GM19239 (cell line): ENCODE measurements at places on chromosomes 6 and 20.

- no peak for DNase-seq
Observed at GRCh38 chr6:5997420-5997987, 9.2 kb downstream of the NRN1 start.

DNA sequence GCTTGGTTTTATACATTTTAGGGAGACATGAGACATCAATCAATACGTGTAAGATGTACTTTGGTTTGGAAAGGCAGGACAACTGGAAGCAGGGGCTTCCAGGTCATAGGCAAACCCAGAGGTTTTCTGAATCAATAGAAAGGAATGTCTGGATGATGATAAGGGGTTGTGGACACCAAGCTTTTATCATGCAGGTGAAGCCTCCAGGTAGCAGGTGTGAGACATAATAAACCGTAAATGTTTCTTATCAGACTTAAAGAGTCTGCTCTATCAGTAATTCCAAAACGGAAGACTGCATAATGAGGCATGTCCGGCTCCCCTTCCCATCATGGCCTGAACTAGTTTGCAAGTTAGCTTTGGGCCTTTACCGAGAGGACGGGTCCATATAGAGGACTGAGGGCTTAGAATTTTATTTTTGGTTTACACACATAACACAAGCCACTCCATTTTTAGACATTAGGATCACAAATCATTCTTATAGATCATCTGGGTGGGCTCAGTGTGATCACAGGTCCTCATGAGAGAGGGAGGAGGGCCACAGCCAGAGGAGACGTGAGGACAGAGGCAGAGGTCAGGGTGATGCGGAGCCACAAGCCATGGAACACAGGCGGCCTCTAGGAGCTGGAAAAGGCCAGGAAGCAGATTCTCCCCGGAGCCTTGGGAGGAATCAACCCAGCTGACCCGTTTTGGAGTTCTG is 10.7 kb upstream of the SERPINB9 start:
- no peak for DNase-seq

DNA sequence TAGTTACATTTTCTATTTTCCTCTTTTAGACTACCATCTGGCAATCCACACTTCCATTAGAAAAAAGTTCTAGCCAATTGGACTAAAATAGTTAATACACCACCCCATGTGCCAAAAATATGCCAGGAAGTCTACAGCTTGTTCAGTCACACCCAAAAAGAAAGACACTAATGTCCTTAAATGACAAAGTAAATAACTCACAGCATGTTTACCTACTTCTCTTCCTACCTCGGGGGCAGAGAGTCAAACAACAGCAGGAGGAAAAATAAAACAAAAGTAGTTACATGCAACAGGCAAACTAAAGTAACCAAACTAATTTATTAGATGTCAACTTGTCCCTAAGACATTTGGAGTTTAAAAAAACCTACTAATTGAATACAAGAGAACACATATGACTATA is 57.0 kb downstream of the UBE3D start:
- DNase-seq: no peak

GRCh38 chr6:116210750-116211425 is 43.0 kb downstream of the TSPYL4 start:
- no peak for DNase-seq

DNA sequence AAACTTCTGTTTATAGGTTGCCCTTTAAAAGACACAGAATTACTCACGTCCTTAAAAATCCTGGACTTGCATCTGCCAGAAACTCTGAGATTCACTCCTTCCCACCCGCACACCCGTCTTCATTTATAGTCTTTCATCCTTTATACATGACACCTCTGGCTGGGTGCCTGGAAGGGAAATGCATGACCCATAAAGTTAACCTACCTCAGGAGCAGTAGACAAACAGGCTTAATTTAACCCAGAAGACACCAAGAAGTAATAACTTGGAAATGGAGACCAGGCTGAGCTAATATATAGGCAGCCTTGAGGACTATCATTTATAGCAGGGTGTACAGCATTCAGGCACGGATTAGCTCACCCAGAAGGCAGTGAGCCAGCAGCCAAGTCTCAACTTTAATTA is 429.0 kb upstream of the NRSN1 start:
- DNase-seq: no peak

- DNase-seq: no peak
Observed at GRCh38 chr6:41025966-41026530, 13.0 kb downstream of the UNC5CL start.

DNA sequence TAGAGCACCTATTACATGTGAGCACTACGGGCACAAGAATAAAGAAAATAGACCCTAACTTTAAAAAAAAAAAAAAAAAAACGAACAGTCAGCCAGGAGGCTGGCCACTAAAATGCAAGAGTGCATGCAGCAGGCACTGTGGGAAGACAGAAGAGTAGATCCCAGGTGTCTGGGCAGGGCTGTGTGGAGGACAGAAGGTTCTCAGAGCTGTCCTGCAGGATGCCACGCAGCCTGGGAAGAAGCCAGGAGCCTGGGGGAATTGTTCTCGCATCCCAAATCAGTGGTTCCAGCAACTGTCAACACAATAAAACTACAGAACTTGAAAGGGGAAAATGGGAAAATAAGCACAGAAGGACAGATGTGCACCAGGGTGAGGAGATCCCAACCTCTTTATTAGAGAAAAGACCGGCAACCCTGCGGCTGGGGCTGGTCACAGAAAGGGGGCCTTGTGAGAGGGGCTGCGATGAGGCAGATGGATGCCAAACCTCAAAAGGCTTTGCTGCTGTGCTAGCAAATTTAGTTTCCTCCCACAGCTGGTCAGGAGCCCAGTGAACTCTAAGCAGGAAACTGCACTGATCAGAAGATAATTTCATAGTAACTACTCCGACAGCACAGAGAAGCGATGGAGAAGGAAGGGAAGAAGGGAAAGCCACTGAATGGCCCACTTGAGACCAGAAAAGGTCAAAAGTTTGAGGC is 30.9 kb downstream of the MAP3K5 start:
- DNase-seq: no peak

DNA sequence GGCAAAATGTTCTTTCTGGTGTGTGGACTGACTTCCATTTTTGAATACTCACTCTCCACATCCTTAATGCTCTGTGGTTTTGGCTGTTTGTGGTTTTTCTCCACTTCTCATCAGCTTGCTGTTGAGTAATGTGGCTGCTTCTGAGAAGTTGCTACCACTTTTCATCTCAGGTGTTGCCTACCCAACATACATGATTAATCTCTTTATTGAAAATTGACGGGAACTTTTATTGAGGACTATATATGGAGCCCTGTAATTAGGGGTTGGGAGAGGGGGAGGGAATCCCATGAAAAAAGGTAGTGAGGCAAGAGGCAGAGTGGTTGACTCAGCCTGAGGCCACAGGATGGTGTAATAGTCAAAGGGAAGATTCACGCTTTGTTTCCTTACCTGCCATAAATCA is 17.6 kb downstream of the IL22RA2 start:
- DNase-seq: no peak

DNA sequence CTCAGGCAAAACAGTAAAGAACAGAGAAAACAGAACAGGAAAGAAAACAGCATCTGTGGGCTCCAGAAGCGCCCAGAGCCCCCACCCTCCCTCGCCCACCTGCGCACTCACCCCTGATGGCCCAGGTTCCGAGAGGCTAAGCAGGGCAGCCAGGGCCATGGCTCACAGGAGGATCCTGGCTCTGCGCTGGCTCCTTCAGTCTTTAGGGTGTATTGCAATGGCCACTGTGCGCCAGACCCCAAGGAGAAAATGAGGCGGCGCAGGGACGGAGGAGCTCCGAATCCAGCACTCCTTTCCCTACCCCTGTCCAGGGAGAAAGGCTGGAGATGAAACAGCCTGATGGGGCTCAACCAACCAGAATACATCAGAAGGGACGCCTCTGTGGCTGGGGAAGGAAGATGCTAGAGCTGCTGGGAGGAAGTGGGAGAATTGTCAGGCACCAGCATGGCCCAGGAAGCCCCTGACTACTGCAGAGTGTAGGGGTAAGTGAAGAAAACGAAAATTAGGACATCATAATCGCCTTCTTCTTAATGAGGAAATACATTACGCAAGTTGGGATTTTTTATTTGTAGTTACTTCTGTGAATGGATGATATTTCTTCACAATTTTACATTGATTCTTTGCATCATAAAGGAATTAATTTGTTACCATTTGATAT is 49.0 kb downstream of the COL11A2 start:
- no peak for DNase-seq

- DNase-seq: no peak
Observed at GRCh38 chr6:21080221-21080620, 513.3 kb upstream of the SOX4 start.

GRCh38 chr6:5184218-5184617 is 76.5 kb downstream of the LYRM4 start:
- no peak for DNase-seq

GRCh38 chr6:125245523-125246264 is 56.1 kb downstream of the HDDC2 start:
- DNase-seq: no peak

GRCh38 chr6:126664271-126664670 is 324.4 kb downstream of the CENPW start:
- no peak for DNase-seq

GRCh38 chr6:161417717-161418462 is 144.0 kb upstream of the AGPAT4 start:
- no peak for DNase-seq

GRCh38 chr6:150741633-150742200 is 123.8 kb upstream of the MTHFD1L start:
- peak; percentile 28 for DNase-seq

- DNase-seq: no peak
Observed at GRCh38 chr6:69487688-69488087, 309.1 kb downstream of the LMBRD1 start.

DNA sequence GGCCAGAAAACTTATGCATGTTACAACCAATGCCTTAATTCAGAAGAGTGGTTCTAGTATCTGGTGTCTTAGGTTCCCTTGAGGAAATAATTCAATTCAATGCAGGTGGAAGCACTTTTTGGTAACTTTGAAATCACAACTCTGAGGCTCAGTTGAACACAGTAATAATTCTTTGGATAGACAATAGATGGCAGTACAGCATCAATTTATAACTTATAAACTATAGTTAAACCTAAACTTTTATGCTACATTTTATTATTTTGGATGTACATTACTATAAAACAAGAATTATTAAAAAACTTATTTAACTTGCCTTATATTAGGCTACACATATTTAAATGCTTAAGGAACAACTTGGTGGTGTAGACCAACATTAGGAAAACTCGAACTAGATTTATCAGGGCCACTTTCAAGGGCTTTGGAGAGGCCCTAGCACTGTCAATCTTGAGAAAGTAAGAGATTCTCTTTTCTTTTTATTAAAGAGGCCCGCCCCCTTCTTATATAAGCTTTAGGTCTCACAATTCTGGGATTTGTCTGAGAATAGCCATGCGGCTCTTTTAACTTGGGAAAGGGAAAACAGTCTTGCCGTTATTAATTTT is 85.9 kb downstream of the CRYBG1 start:
- DNase-seq: no peak

GRCh38 chr6:137342607-137343190 is 123.5 kb upstream of the IFNGR1 start:
- no peak for DNase-seq

DNA sequence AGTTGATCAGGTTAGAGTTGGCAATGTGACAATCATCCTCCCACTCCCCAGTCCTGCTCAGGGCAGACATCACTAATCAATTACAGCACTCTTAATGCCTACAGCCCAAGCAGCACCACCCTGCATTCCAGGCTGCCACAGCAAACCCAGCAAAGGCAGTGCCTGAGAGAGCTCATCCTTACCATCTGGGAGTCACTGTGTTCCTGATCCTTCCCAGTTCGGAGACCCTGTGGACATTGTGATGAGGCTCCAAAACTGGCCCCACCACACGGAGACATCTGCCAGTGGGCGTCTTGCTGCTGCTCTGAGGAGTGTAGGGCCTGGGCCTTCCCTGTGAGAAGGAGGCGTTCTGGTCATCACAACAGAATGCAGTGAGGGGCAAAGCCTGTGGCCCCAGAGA is 216.5 kb upstream of the CST7 start:
- DNase-seq: no peak

DNA sequence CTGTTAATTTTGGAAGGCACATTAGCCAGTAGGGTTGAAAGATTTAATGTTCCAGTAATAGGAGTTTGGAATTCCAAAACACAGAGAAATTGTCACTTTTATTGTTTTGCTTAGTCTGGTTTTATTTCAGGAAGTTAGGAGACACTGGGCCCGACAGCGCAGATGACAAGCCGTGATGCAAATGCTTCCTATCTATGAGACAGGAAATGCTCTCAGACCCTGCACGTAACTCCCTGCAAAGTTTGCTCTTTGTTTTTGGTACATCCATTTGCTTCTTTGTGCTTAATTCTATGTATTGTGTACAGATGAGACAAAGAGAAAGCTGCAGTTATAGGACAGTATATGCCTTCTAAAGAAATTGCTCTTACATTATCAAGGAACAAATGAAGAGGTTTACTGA is 201.6 kb upstream of the SGK1 start:
- DNase-seq: no peak

- peak; percentile 28 for DNase-seq
Observed at GRCh38 chr20:45138561-45139300, 14.5 kb upstream of the WFDC12 start.

DNA sequence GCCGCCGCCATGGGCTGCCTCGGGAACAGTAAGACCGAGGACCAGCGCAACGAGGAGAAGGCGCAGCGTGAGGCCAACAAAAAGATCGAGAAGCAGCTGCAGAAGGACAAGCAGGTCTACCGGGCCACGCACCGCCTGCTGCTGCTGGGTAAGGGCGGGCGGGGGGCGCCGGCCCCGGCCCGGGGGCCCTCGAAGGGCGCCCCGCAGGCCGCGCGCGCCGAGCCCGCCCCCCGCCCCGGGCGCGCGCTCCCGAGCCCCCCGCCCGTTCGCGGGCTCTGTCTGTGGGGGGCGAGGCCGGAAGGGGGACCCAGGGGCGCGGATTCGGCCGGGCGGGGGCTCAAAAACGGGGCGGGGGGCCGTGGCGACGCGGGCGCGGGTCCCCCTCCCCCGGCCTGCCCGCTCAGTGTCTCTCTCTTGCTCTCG is 39.2 kb downstream of the GNAS start:
- DNase-seq: no peak

DNA sequence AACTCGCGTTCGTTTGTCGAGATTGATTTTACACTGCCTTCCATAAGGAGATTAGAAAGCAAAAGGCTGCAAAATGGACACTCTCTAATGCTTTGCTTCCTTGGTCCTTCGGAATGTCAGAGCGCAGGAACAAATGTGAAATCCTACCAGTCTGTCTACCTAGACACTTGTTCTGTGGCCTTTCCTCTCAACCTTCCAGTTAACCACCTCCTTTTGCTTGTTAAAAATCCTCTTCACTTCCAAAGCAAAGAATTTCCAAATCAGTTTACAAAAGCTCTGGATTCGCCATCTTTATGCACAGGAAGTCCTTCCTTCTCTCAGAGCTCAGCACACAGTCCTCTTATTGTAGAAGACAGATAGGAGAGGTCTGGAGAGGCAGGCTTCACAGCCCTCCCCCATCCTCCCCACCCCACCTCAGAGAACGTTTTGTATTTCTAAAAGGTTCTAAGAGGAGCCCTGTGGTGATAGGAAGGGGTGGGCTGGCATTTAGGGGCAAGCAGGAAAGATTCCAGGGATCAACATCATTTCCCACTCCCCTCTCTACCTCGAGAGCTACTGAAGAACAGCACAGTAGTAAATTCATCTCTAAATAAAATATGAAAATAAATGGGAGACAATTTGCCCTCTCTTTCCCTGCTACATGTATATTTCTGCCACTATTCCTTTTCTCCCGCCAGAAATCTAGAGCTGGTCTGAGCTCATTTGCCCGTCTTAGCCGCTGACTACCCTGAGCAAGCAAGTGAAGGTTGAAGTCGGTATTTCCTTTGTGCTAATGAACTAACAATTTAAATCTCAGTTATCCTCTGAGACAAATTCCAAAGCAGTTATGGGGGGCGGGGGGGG is 18.9 kb downstream of the TFAP2A start:
- DNase-seq: no peak
